Activated CD4-positive, alpha-beta T cell treated with anti-CD3 and anti-CD28 coated beads, Interleukin-2, amount 50 U/mL, for 48 hours (primary cell): ENCODE measurements at places on chromosomes 3 and 15.

DNA sequence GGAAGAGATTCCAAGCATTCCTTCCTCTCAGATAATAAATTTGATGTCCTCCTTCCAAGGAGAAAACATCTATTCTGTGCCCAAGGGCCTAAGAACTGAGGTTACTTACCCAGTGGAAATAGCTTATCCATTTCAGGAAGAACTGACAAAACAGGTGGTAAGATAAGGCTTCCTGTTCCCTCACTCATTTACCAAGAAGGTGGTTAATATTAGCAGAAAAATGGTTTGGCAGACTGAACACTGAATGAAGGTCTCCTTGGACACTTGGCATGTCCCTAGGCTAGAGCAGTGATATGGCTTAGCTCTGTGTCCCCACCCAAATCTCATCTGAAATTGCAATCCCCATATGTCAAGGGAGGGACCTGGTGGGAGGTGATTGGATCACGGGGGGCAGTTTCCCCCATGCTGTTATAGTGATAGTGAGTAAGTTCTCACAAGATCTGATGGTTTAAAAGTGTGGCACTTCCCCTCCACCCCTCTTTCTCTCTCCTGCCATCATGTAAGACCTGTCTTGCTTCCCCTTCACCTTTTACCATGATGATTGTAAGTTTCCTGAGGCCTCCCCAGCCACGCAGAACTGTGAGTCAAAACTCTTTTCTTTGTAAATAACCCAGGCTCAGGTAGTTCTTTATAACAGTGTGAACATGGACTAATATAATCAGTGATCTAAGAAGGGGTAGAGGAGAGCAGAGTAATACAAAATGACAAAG is 127.4 kb downstream of the ST8SIA2 start:
- DNase-seq = no peak

GRCh38 chr3:15367059-15367458 is 34.7 kb upstream of the SH3BP5 start:
- DNase-seq = no peak

GRCh38 chr3:15823092-15823491 is 25.3 kb upstream of the ANKRD28 start:
- no peak for DNase-seq

DNA sequence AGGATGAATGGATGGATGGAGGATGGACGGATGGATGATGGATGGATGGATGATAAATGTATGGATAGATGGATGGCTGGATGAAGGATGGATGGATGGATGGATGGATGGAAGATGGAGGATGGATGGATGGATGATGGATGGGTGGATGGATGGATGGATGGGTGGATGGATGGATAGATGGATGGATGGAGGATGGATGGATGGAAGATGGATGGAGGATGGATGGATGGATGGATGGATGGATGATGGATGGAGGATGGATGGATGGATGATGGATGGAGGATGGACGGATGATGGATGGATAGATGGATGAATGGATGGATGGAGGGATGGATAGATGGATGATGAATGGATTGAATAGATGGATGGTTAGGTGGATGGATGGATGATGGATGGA is 210.6 kb upstream of the IGF1R start:
- DNase-seq = no peak

DNA sequence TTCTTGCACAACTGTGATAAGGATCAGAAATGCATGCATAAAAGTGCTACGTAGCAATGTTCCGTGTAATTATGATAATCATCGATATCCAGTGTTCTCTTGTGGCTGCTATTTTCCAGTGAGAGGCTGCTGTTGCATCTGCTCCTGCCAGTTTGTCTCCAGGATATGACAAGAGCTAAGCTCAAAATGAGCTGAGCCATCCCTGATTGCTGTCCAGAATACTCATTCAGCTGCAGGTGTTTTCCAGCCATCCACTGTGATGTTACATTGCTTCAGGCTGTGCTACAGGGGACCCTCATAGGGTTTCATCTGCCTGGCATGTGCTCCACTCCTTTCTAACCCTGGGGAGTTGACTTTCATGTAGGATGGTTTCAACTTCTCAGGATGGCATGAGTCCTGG is 976.0 kb downstream of the ROBO1 start:
- no peak for DNase-seq

DNA sequence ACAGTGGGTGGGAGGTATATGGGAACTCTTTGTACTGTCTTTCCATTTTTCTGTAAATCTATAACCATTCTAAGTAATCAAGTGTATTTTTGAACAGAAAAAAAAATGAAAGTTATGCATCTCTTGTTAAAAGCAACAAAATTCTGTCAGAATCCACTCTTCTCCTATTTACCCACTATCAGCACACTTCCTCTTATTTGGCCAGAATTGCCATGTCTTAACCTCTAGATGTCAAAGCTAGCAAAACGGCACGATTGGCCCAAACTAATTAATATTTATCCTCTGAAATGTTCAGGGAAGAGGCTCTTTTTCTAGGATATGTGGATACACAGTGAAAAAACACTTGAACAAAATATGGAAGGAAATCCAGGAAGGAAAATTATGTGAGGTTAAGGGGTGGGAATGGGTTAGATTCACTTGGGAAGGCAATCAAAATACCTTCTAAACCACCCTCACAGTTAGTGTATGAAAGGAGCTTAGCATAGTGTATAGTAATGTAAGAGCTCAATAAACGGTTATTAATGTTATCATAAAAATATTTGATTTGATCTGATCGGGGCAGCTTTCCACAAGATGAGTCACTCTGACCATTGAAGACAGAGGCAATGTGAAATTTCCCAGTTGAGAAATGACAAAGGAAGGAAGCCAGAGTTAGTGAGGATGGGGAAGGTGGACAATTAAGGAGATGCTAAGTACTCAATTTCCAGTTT is 20.1 kb upstream of the TGFBR2 start:
- no peak for DNase-seq

DNA sequence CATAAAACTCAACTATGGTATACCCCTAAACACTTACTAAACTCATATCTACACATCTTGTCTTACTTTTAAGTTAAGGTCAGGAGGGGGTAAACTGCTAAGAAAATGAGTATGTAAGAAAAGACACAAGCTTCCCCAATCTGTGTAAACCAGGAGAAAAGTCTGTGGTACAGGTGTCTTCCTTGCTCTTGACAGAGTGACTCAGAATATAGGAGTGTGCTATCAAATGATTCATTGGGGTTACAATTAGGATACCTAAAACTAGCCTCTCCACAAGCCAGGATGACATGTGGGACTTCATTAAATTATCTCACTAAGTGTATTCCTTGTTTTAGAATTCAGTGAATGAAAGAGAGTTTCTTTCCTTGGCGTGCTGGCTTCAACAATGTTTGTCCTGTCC is 274.8 kb downstream of the BBX start:
- DNase-seq = no peak

DNA sequence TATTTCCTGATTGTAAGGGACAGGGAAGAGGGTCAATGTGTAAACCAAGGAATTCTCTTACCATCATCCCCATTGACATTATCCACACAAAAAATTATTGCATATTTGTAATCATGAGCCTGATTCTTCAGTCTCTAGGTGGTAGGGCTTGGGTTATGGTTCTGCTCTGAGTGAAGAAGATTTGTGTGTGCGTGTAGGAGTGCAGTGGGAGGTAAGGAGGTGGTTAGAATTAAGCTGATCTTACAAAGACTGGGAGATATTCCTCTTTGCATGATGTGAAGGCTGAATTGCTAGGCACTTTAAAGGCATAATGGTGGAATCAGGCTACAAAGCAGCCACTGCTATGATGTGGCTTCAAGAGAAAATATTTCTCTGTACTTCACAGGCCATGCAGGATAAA is 23.0 kb upstream of the MINDY4B start:
- no peak for DNase-seq

- no peak for DNase-seq
Observed at GRCh38 chr3:172553526-172554252, 30.5 kb upstream of the TNFSF10 start.
